CD4-positive, alpha-beta T cell (primary cell): ENCODE measurements at places on chromosomes 7 and 10.

DNA sequence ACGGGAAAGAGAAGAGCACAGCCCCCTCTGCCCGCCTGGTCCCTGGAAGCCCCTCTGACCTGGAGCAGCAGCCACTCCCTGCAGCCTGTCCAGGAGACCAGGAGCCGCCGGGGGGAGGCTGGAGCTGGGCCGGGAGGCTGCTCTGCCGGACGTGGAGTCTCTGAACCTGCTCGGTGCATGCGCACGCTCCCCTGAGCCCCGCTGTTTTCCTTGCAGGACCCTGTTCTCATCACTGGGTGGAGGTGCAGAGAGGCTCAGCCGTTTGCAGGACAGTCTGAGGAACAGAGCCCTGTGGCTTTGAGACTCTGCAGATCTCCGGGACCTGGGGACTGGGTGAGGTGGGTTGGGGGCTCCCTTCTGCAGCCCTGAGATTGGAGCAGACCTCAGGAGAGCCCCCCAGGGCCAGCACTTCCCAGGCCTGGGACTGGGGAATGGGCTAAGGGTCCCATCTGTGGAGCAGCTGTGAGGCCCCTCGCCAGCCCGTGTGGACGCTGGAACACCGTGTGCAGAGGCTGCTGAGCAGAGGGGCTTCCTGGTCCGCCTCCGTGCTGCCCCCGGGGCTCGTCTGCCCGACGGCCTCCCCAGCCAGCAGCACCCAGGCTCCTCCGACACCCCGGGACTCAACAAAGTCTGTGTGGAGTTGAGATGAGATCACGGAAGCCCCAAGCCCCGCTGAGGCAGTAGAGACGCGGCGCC lies 48.5 kb upstream of the ADGRA1 start:
- DNase-seq, result no peak

DNA sequence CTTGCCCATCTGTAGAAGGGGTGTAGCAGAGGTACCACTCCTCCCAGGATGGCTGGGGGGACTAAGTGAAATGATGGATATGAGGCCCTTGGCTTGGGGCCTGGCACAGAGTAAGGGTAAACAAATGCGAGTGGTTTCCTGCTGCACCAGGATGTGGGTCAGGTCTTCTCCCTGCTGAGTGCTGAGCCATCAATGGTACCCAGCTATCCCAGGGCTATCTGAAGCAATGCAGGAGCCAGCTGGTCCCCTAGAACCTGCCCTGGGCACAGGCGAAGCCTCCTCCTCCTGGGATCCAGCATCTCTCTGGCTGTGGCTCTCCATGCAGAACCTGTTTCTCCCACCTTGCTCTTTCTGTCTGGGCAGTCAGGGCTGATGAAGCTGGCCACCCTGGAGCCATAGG lies 20.9 kb upstream of the GOLGA7B start:
- DNase-seq, result no peak

DNA sequence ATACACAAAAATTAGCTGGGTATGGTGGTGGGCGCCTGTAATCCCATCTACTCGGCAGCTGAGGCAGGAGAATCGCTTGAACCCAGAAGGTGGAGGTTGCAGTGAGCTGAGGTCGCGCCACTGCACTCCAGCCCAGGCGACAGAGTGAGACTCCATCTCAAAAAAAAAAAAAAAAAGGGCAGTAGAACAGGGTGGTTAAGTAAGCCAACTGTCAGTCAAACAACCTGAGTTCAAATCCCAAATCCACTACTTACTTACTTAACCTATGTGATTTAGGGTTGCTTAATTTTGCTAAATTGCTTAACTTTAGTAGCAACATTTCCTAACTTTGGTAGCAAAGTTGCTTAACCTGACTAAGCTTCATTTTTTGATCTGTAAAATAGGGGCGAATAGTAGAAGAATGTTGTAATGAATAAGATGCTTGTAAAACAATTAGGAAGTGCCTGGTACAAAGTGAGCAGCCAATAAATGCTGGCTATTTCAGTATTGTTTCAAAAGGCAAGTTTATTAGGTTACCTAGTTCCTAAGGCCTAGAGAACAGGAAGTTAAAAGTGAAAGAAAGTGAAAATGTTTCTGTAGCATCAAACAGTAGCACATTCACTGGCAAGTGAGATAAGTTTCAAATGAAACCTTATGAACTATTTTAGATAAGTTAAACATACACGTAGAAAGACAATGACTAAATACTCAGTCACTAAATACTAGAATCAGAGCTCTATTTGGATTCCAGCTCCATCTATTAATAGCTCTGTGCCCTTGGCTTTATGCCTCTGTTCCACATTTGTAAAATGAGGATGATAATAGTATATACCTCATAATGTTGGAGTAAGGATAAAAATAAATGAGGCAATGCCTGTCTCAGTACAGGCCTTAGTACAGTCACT lies 64.3 kb downstream of the HOXA1 start:
- peak; percentile 18 for DNase-seq

- peak; percentile 61 for DNase-seq
These were observed 443 bp downstream of the RNF32 start for GRCh38 chr7:156640949-156641485.

- DNase-seq, result no peak
These were observed 64.1 kb downstream of the FRMPD2 start for GRCh38 chr10:48210391-48210790.

DNA sequence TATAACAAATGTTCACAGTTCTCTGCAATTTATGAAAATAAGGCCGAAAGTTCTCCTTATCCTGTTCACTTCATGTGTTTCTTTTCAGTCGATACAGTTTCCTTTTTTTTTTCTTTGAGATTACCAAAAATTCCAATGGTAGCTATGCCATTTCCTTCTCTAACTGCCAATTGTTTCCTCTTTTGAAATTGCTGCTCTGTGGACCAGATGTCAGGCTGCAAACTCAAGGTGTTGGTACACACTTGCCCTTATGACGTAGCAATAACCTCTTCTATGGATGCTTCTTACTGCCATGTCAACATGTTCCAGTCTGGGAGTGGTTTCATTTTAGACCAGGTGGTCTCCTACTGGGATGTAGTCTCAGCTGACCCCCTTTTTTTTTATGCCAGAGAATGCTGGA lies 52.9 kb downstream of the CASD1 start:
- DNase-seq, result no peak

DNA sequence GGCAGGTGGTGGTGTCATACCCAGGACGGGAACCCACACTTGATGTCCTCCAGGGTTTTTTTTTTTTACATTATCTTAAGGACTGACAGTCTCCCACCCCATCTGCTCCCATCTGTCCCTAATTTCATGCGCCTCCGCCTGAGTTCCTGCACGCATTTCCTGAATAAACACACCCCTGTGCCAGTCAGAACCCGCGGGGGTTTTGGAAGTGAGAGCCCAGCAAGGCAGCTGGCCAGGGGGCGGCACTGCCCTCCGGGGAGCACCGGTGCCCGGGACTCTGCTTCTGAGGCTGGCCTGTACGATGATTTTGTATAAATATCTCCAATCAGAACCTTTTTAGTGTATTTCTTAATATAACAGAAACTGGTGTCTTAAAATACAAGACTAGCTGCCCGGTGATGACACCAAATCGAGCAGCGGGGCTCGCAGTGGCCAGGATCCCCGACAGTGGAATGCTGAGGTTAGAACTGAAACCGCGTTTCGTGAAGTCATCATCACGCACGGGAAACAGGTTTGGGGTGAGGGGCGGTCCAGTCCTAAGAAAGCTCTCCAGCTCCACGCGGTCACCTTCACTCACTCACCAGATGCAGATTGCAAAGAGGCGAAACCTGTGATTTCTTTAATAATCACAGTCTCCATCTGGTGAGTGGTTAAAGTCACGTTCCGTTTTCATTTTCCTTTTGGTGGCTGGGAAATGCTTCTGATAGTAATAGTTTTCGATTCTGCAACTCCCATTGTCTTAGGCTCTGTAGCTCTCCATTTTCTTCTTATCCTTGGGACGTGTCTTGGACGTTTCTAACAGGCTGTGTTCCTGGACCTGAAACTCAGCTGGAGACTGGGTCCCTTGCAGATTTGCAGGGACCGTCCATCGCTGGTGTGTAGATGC lies 19.7 kb downstream of the BNIP3 start:
- no peak for DNase-seq

GRCh38 chr10:34936061-34936460 lies 121.0 kb upstream of the PARD3 start:
- no peak for DNase-seq

DNA sequence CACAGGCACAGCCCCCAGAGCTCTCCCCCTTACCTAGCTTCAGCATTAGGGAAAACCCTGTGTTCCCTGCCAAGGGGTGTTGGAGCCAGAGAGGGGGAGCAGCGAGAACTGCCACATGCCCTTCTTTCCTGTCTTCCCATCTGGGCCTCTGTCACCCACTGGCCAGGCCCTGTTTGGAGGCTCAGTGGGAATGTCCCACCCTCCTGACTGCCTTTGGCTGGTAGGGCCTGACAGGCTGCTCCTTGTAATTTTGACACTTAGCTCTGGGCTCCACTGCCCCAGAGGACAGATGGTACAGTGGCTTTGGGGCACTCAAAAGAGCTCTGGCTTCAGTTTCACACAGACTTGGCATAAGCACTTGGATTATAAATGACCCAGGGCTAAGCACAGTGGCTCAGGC lies 50.6 kb downstream of the GRID2IP start:
- DNase-seq, result no peak

DNA sequence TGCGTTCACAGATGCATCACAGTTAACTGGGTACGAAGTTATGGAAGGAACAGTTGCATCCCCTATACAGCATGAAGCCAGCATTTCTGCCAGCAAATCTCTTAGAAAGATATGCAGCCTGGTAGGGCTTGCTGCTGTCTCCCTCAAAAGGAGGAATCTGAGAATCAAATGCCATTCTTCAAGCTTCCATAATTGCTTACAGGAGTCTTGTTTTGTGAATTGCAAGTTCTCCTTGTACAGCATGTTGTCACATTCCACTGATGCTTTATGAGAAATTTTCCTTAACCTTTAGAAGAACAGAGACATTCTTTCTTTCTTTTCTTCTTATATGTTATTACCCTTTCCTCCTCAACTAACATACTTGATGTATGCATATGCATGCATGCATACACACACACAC lies 134.6 kb downstream of the CHRM2 start:
- no peak for DNase-seq

GRCh38 chr7:66731986-66732385 lies 8.5 kb upstream of the RABGEF1 start:
- DNase-seq, result no peak

GRCh38 chr7:124930173-124930623 lies 573 bp upstream of the POT1 start:
- no peak for DNase-seq

DNA sequence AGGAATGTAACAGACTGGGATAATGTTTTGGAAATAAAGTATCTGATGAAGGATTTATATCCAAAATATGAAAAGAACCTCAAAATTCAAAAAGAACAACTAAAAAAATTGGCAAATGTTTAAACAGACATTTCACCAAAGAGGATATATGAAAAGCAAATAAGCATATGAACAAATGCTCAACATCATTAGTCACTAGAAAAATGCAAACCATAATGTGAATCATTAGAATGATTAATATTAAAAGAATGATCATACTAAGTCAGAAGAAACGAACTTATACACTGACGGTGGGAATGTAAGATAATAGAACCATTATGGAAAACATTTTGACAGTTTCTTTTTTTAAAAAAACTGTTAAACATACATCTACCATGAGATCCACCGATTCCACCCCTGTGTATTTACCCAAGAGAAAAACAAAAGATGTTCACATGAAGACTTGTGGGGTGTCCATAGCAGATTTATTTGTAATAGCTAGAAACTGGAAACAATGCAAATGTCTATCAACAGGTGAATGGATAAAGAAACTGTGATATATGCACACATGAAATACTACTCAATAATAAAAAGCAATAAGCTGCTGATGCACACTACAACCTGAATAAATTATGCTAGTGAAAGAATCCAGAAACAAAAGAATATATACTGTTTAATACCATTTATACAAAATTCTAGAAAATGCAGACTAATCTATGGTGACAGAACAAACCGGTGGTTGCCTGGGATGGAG lies 35.7 kb downstream of the PRKG1 start:
- DNase-seq, result no peak

GRCh38 chr10:44934416-44935200 lies 23.5 kb downstream of the TMEM72 start:
- DNase-seq, result no peak

- no peak for DNase-seq
These were observed 40.7 kb upstream of the TNS3 start for GRCh38 chr7:47622586-47622945.

- DNase-seq, result no peak
These were observed 95.7 kb downstream of the PKD1L1 start for GRCh38 chr7:47852330-47853245.

GRCh38 chr7:54841772-54842697 lies 83.0 kb upstream of the SEC61G start:
- DNase-seq, result no peak

- no peak for DNase-seq
These were observed 115.8 kb downstream of the SEMA3D start for GRCh38 chr7:85070967-85071628.

- DNase-seq, result no peak
These were observed 838.2 kb upstream of the POM121L12 start for GRCh38 chr7:52197221-52197620.

DNA sequence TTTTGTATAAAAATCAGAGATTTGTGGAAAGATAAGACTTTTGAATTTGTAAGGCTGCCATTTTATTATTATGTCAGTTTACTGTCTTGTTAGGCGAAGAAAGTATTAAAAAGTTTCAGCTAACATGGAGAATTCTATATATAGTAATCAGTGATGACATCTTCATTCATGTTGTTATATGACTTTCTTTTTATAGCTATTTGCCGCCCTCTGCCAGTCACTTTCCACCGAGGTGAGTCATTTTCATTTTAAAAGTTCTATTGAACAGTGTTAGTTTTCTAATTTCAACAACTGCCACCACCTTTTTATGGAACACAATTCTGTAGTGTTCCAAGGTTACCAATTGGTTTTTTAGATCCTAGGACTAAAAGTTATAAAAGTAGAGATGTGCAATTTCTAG lies 11.8 kb downstream of the CUTC start:
- DNase-seq, result no peak

- DNase-seq, result no peak
These were observed 136.3 kb downstream of the ADCY1 start for GRCh38 chr7:45710271-45711160.

DNA sequence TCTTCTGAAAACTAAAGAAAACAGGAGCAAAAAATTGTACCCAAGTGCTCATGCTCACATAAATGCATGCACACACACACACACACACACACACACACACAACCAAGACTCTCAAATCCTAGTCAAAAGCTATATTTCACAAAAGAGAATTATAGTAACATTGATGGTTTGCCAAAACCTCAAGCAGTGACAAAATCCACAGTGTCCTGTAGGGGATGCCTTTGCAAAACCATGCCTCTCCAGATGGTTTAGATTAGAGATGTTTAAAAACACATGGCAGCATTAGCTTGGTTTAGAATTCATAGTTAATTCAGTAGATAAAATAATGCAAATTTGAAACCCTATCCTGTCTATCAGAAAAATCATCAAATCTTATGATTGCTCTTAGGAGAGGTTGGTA lies 232.2 kb downstream of the DYNC1I1 start:
- DNase-seq, result no peak
